Activated CD8-positive, alpha-beta T cell treated with anti-CD3 and anti-CD28 coated beads for 36 hours (primary cell): ENCODE measurements at places on chromosomes 3 and 15. TPM values are rescaled to one million over a fixed set of nuclear protein-coding genes. Genes with fewer than 3 reads are reported as not detected.

Gene CKMT1A
- total RNA-seq = 0.32 TPM

Gene ASB14
- not detected for total RNA-seq

Gene GPR176
- 0.16 TPM for total RNA-seq

Gene AADACL2
- total RNA-seq = not detected

Gene SERPINI2
- not detected for total RNA-seq

GRCh38 chr15:51243774-51244173 lies 94.6 kb downstream of the CYP19A1 start:
- DNase-seq = no peak

DNA sequence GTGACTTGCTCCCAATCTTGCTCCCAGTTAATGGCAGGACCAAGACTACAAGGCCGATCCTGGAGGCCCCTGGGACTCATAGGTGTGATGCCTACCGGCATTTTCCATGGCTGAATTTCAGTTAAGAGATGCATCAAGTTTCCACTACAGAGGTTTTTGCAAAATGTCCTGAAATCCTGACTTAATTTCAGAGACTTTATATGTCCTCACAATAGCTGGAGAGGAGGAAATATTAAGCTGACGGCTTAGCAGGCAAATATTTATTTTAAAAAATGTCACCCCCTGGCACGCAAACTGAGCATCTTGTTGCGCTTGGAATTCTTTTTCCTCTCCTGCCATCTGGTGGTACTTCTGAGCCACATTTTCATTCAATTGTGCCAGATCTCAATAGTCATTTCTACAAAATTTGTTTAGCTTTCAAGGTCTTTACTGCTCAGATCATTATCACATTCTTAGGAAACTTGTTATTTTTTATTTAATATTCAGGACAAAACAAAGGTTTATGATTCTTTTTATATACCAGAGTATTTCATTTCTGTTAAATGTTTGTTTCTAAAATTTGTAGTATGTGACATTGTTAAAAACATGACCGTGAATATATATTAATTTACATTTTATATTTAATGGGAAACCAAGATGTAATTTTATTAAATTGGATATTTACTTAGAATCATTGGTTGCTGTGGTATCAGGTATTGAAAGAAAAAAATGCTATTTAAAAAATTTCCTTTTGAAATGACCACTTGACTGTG lies 189.2 kb upstream of the THRB start:
- peak; percentile 12 for DNase-seq

DNA sequence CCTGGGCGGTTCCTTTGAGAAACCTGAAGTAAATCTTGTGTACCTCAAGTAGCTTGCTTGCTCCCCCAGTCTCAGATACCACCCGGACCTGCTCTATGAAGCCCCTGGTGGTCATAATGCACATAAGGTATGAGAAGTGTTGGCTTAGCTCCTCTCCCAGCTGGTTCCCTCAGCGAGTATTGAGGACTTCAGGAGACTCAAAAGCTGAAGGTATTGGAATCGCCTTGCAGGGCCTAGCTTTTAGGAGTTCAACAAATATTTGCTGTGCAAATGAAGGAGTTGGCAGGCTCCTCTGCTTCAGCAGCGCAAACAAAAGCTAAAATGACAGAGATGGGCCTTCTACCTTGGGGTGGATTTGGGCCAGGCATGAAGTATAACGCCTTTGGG lies 1.7 kb downstream of the CMTM8 start:
- peak; percentile 55 for DNase-seq

- DNase-seq = no peak
These were observed 163.4 kb upstream of the NUDT16 start for GRCh38 chr3:131218196-131218595.
